ENCODE measurements at places on chromosomes 6 and 20.
A peak's percentile ranks its signal among the peaks of the same experiment; 100 is the strongest.

GRCh38 chr6:160378882-160379281 is 30.7 kb downstream of the SLC22A3 start:
- no peak for DNase-seq

GRCh38 chr6:49906526-49906925 is 40.2 kb upstream of the CRISP1 start:
- no peak for DNase-seq

DNA sequence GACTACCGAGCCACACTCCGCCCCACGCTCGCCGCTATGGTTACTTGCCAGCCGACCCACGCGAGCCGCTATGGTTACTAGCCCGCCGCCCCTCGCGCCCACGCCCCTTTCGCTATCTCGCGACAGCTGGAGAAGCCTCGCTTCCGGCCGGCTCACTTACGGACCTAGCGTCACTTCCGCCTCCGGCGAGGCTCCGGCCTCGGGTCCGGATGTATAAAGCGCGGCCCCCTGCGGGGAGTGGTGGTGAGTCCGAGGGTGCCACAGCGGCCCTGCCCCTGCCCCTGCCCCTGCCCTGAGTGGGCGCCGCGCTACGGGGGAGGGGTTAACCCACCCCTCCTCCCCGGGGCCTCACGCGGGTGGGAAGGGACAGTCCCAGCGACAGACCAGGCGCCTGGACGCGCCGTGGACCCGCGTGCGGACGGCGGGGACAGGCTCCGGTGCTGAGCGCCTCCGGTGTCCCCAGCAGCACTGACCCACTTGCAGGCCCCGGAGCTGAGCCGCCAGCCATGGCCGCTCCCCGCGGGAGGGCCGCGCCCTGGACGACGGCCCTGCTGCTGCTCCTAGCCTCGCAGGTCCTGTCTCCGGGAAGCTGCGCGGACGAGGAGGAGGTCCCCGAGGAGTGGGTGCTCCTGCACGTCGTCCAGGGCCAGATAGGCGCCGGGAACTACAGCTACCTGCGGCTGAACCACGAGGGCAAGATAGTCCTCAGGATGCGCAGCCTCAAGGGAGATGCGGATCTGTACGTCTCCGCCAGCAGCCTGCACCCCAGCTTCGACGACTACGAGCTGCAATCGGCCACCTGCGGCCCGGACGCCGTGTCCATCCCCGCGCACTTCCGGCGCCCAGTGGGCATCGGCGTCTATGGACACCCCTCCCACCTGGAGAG is at the start of the genes C6orf120 and WDR27:
TSS of gene C6orf120 (plus strand) at position 173 of the 886 bp plus-strand sequence. CDS start at position 507, 334 bp downstream.
TSS of gene WDR27 (minus strand) at position 76 of the 886 bp plus-strand sequence. CDS start 13,024 bp downstream, outside the sequence.
- peak; percentile 97 for DNase-seq

- DNase-seq: no peak
These were observed 1212.1 kb upstream of the CITED2 start for GRCh38 chr6:140586426-140587061.

DNA sequence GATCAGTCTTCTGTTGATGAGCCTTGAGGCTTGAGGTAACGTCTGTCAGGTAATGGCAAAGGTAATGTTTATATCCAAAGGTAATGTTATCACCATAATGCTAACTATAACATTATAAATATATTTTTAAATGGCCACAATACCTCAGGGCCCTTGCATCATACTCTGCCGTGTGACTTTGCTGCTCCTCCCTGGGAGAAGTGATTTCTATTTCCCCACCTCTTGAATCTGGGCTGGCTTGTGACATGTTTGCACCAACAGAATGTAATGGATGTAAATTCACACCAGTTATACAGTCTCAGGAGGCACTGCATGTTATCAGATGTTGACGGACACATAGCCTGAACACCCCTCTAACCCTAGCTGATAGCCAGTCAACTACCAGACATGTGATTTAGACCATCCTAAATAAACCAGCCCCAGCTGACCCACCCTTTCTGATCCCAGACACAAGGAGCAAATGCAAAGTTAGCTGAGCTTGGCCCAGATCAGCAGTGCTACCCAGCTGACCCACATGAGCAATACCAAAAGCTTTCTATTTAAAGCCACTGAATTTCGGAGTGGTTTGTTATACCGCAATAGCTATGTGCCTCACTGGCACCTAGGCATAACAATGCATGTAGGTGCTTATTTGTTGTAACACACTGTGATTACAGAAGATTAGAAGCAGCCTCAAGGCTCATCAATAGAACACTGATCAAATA is 93.8 kb upstream of the SIRPA start:
- DNase-seq: no peak

DNA sequence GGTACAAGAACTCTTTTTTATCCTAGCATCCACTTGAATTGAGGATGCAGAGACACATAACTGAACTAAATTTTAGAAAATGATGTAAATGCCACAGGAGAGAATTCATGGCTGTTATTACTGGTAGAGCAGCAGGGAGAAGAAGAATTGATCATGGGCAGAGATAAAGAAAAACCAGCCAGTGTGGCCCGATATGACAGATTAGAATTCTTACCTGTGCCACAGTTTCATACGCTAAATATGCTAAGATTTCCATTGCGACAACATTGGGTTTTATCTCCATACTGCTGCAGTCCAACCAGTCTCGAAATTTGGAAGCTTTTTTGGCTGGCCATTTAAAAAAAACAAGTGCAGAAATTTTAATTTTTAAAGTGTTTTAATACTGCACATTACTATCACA is 373.8 kb upstream of the RUNX2 start:
- no peak for DNase-seq

DNA sequence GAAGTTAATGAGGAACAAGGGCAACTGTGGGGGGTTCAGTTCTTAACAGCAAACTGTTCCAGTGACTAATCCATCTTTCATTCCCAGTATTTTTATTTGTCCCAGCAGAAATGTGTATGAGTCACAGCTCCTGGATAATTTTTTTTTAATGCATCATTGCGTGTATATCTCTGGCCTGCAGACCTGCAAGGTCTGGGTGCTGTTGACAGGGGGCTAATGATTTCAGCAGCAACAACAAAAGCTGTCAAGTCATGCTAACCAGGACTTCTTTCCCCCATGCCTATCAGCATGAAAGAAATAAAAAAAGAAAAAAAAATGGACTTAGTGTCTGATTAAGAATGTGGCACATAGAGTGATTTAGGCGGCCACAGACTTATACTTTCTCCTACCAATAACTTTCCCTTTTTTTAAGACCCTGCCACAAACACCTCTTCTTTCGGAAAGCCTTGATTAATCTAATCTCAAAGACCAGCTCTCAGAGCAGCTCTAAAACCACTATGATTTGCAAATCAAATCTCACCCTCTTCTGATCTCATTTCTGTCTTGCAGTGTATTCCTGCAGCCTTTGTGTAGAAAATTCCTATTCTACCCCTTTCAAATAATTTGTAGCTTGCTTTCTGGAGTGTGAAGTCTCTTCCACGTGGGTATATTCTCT is 14.2 kb upstream of the PREX1 start:
- peak; percentile 84 for DNase-seq

DNA sequence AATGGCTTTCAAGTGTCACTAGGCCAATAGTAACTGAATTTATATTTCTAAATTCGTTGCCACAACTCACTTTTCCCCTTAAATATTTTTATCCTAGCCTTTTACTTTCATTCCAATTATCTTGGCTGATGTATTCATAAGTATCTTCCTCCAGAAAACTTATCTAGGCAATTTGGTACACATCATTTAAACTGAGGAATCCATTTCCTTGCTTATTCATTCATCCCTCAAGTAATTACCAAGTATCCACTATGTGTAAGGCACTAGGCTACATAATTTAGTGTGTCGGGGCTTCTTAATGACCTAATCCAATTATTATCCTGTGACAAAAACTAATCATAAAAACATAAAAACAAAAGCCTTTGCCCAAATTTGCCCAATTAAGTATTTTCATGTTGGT is 258.3 kb upstream of the TCF21 start:
- DNase-seq: no peak

DNA sequence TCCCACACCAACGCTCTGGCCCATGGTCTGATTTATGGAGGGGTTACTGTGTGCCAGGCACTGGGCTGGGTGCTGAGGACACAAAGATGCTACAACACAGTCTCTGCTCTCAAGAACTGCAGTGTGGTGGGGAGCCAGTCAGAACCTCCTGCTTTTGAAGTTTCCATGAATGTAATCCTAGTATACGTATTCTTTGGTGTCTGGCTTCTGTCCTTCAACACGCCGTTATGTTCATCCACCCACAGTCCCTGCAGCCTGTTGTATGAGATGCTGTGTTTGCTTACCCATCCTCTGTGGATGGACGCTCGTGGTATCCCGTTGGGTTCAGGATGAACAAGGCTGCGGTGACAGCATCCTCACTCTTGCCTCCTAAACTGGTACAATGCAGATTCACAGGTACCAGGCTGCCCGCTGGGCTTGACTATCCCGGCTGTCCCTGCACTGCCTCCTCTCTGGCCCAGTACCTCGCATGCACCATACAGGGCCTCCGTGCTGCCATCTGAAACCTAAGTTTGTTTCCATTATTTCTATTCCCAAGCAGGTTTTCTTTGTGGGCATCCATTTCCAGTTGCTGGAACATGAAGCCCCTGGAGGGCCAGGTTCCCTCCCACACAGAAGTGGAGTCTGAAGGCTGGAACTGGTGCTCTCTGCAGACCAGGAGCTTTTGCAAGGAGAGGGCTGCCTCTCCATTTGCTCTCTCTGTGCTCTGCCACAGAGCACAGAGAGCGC is 364.5 kb downstream of the ZFAND3 start:
- no peak for DNase-seq

GRCh38 chr20:46302106-46302505 is 6.2 kb downstream of the CDH22 start:
- DNase-seq: no peak

DNA sequence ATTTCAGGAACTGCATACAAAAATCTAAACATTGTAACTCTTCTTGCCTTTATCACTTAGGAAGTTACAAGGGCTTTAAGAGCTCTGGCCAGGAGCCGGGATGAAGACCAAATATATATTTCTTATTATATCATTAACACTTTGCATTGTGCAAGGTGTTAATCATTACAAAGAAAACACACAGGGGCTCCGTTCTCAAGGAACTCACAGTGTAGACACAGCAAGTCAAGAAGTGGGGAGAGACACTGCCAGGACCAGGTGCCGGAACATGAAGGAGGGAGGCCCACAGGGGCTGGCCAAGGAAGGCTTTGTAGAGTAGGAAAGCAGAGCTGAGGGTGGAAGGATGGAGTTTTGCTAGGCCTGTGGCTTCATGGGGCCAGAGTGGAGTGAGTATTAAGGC is 17.4 kb downstream of the ITPR3 start:
- DNase-seq: no peak

- peak; percentile 23 for DNase-seq
These were observed 36.7 kb upstream of the CHD6 start for GRCh38 chr20:41654884-41655283.

DNA sequence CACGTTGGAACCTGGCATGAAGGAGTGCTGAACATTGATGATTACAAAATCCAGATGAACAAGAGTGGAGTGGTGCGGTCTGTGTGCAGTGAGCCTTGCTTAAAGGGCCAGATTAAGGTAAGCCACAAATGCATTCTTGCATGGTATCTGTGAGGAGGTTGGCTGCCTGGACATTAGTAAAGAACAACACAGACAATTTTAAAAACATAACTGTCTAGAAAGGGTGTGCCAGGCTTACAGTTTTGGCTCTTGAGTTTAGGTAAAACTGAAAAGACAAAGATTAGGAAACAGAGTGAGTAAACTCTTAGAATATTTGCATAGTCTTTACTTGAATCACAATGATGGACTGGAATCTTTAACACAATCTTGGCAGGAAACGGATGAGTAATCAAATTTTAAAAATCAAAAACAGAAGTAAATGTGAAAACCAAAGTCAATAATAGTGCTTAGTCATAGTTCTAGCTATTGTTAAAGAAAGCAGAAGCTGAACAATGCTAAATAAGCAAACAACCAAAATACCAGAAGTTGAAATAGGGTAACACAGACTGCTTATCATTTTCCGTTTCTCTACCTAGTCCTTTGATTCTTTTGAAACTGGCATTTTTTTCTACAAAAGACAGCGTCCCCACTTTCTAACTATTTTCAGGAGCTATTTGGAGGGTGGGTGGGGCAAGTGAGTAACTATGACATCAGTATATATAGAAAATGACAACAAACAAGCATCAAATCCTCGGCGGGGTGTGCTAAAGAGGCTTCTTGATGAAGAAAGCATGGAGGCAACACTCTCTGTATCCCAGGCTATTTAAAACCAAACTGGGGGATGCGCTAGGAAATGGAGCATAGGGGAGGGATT is 185.8 kb upstream of the RAB32 start:
- peak; percentile 94 for DNase-seq

DNA sequence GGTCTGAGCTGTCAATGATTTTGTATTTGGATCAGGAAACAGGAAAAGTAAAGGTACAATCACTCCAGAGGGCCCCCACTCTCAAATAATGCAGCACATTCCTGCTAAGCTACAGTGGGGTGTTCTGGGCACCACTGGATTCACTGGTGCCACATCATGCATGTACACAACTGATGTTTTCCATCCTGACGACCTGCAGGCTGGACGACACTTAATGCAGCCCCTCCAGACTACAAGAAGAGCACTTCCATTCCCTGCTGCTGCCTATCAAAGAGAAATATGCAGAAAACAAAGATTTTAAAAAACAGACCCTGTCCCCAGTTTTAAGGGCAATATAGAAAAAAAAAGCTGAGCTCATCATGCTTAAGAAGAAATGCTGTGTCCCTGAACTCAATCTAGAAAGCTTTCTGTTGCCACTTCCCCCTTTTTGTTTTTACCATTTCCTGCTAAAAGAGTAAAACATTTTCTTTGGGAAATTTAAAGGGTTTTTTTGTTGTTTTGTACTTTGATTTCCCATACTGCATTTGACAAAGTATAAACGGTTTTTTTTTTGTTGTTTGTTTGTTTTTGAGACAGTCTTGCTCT is 35.5 kb downstream of the ABHD12 start:
- no peak for DNase-seq

GRCh38 chr6:170487707-170488329 is 65.3 kb downstream of the PSMB1 start:
- DNase-seq: no peak

DNA sequence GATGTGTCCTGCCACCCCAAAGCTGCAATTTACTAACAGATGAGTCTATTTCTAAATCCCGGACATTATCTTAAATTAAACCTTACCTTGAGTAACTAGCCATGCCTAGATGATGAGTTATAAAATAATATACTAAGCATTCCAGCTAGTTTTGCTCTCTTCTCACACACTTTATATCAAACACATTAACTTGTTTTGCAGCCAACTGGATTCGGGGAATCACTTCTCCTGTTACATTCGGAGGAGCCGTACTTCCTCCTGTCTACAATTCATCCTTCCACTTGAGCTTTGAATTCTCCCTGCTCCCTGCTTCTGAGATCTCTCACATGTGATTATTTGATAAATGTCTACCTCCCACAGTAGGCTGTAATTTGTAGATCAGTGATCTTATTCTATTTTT is 420.1 kb downstream of the GJA1 start:
- DNase-seq: no peak

DNA sequence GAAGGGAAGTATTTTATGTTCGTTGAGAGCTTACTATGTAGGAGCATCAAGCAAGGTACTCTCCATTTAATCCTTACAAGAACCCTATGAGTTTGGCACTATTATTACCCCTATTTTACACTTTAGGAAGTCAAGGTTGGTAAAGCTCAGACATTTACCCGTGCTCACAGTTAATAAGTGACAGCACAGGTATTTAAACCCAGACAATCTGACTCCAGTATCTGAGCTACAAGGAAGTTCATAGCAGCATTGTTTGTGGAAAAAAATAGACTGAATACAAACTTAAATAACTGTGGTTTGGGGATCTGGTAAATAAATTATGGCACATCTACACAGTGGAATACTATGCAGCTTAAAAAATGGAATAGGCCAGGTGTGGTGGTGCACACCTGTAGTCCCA is 21.2 kb upstream of the GMNN start:
- no peak for DNase-seq

- peak; percentile 84 for DNase-seq
These were observed 816 bp upstream of the MAN1A1 start for GRCh38 chr6:119350202-119350951.

GRCh38 chr20:48827855-48828733 is at the start of gene PREX1:
Gene PREX1, minus strand, starts transcription at chr20:48827999. Its CDS starts 139 bp downstream, at chr20:48827860.
- peak; percentile 75 for DNase-seq
